Hepatocyte (in vitro differentiated cells): ENCODE measurements at places on chromosomes 4 and X.

GRCh38 chr4:82758701-82759685, 39.6 kb downstream of the SCD5 start:
- DNase-seq = no peak

DNA sequence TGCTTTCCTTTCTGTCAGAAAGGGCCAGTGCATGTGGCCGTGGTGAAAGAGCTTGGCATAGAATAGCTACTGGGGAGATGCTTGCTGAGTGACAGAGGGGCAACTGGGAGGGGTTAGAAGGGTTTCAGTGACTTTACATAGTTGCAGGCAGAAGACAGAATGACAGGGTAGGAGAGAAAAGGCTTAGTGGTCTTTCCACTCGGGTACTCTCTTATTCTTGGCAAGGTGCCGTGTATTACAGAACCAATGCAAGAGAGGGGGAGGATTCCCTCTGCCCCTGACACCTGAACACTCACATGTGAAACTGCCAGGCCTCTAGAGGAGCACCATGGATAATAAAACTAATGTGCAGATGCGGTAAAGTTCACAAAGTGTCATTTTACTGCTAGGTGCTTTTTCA, 228.2 kb downstream of the MGST2 start:
- no peak for DNase-seq

GRCh38 chr4:176288020-176288419, 19.0 kb upstream of the ASB5 start:
- no peak for DNase-seq

DNA sequence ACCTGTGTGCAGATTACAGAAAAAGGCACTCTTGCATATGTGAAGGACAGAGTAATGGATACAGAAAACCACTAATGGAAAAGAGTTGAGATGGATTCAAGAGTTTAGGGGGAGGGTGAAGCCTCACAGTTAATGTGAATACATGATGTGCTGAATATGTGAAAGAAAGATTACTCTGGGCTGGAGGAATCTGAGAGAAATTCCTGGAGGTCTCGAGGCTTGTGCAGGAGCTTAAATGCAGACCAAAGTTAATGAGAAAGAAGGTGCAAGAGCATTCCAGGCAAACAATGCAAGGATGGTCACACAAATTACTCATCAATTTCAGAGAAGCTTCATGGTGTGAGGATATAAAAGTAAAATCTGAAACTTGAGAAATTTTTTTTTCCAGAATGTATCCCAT, 768.8 kb downstream of the STPG2 start:
- DNase-seq = no peak

- DNase-seq = no peak
Observed at GRCh38 chr4:153547520-153547919, 81.4 kb downstream of the TMEM131L start.

DNA sequence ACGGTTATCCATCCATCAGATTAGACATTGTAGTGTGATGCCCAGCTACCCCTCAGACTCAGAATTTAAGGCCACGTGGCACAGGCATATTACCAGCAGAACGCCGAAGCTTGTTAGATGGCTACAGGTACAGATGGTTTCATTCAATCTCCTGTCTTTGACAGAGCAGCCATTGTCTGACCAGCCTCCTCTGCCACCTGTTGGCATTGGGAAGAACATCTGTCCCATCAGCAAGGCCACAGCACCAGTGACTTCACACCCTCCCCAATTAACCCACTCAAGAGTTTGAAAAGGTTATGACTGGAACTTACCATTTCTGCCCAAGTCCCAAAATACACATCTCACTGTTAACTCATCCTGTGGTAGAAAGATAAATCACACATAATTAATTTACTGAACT, 22.0 kb upstream of the PHKA2 start:
- DNase-seq = no peak

DNA sequence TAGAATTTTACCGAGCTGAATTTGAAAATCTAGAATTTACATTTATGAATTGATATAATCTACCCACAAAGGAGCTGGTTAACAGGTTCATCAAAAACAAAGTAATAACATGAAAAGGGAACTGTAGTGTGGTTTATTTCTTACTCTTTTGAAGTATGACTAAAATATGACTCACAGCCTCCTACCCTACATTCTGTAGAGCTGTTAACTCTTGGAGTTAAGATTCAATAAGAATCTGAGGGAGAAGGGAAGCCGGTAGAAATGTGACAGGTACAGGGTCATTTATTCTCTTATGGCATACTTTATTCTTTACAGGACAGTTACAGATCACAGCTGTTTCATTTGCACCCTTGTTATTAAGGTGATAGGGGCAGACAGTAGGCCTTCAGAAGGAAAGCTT, 132.2 kb upstream of the FAM47B start:
- DNase-seq = no peak

- peak; percentile 76 for DNase-seq
Observed at GRCh38 chr4:88177983-88178625, 19.7 kb upstream of the ABCG2 start.

- no peak for DNase-seq
Observed at GRCh38 chr4:156330436-156331031, 376.9 kb upstream of the CTSO start.

DNA sequence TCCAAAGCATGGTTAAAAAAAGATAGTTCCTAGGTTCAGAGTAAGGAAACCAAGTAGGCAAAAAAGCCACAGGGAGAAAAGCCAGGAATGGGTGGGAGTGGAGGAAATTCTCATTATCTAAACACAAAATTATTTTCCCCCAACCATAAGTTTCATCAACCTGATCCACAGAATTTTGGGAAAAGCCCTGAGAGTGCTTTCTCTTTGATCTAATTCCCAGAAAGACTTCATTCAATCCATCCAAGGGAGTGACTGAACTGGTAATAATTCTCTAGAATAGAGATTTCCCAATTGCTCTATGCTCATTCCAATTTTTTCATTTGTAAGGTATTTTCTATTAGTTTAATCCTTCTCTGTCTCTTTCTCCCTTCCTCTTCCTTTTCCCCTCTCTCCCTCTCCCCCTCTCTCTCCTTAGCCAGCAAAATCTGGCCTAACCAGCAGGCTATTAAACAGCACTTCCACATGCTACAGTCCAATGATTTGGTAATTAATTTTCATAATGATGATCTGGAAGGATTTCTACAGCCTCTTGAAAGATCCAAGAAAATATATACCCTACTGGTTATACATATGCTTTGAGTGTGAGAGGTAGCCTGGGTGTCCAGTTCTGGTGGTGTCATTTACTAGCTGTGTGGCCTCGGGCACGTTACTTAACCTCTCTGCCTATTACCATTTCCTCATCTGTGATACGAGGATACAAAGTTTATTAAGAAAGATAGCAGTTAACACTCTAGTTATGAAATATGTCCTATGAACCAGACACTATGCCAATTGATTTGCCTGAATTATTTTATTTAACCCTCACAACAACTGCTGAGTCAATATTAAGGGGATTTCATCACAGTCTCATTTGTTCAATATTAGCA, 251.5 kb upstream of the RASGEF1B start:
- DNase-seq = no peak

GRCh38 chrX:149205081-149205480, 300.0 kb downstream of the IDS start:
- DNase-seq = no peak

DNA sequence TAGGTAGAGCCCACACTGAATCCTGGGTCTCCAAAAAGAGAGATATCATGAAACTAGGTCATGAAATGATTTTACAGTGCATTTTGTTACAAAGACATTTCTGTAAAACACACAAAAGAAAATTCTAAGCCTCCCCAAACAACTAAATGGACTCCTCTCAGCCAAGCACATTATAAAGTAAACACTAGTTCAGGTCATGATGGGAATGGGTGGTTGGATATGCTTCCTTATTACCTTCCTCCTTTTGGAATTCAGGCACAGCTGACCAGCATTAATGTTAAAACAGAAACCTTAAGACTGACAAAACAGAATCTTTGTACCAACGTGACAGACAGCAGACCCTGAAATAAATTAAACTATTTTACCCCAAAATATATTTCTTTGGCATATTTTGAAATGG, 87.9 kb upstream of the NPY2R start:
- DNase-seq = no peak

DNA sequence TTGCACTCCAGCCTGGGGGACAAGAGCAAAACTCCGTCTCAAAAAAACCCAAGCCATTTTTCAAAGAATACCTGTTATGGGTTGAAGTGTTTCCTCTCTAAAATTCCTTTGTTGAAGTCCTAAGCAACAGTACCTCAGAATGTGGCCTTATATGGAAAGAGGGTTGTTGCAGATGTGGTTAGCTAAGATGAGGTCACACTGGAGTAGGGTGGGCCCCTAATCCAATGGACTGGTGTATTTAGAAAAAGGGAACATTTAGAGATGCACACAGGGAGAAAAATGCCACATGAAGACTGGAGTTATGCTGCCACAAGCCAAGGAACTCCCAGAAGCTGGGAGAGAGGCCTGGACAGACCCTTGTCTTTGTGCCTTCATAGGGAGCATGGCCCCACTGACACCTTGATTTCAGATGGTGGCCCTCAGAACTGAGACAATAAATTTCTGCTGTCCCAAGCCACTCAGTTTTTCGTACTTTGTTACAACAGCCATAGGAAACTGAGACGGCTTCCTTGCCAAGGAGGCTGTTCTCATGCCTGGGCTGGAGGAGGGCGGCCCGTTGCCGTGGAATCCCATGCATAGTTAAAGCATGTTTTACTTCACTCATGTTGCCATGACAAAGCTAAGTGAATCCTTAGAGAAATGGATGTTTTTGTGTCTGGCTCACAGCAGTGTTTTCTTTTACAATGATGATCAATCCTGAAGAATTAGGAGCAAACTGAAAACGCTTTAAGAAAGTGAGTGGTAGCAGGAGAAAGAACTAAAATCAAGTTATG, 16.5 kb downstream of the TRAPPC2 start:
- no peak for DNase-seq

- DNase-seq = no peak
Observed at GRCh38 chrX:19906293-19906692, 18.9 kb upstream of the SH3KBP1 start.

DNA sequence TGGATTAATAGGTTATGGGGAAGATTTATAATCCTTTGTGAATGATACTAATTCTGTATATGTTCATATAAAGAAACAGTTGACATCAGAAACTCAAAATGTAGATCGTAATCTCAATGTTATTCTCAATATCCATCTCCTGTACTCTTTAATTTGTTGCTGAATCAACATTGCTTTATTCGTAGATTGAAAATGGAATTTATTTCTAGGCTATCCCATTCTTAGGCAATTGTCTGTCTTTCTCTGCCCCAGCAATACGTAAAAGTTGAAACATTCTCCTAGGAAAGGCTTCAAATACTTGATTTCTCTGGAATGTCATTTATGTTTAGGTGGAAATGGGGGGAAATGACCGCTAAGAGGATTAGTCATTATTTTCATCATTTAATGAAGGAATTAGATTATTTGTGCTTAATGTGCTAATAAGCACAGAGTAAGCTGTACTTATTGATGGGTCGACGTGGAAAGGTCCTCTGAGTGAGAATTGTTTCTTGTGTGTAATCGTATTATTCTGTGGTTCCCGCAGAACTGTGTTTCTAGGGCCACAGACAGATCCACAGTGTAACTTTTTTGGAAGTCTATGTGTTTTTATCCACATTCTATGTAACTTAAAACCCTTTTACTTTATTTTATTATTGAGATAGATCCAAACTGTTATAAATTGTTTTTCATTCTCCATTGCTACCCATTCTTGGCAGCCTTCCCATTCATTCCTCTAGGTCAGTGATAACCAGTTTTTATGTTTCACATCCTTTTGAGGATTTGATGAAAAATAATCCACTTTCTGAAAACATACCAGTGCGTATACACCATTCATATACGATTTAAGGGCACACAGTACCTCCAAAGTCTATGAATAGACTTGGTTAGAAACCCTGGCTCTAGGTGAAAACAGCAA, 262.9 kb downstream of the ARHGAP10 start:
- no peak for DNase-seq

DNA sequence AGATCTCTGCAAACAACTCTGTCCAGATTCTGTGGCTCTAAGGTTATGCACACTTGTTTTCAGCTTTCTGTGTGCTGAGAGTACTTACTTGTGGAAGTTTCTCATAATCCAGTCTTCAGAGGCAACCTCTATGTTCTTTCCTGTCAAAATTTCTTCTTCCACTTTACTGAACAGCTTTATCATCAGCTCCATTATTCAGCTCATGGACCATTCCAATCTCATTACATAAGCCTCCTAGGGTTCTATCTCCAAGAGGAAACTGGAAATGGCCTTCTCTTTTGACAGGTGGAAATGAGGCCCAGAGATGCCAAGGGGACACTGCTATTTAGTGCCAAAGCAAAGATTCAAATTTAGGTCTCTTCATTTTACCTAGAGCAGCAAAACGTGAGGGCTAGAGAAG, 61.3 kb downstream of the CHRDL1 start:
- DNase-seq = no peak

DNA sequence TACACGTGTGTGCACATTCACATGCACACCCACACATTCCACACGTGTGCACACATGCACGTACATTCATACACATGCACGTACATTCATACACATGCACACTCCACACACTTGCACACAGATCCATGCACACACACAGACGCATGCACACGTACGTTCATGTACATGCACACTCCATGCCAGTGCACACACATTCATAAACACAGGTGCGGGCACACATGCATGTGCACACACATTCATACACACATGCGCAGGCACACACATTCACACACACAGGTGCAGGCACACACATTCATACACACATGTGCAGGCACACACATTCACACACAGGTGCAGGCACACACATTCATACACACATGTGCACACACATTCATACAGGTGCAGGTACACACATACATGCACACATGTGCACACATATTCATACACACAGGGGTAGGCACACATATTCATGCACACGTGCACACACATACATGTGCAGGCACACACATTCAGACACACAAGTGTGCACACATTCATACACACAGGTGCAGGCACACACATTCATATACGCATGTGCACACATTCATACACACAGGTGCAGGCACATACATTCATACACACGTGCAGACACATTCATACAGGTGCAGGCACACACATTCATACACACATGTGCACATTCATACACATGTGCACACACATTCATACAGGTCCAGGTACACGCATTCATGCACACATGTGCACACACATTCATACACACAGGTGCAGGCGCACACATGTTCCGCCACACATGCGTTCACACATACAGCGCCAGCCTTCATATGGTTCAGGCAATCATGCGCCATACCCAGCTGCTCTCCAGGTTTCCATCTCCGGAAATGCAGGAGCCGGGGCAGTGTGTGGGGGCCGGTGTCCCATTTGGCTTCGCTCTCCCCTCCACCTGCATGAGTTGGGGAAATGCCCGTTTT, 124.8 kb downstream of the HMX1 start:
- no peak for DNase-seq

GRCh38 chrX:64198036-64198435, 7.5 kb downstream of the AMER1 start:
- no peak for DNase-seq
